Kidney glomerular epithelial cell (primary cell): ENCODE measurements at places on chromosomes 11 and 22.

- DNase-seq = no peak
Measured at GRCh38 chr22:22823131-22823810, 64.3 kb upstream of the IGLL5 start.

DNA sequence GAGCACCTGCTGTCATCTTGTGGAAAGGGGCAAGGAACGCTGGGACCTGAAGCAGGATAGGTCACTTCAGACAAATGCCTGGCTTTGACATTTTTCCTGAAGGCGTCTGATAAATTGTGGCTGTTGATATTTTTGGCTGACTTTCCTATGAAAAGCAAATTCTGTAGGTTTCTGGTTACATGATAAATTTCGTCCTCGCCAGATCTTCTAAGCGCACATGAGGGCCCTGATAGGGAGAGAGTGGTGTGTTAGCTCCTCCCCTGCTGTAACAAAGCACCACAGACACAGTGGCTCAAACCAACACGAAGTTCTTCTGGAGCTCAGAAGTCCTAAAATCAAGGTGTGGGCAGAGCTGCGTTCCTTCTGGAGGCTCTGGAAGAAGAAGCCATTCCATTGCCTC, 19.6 kb downstream of the APOL4 start:
- no peak for DNase-seq

DNA sequence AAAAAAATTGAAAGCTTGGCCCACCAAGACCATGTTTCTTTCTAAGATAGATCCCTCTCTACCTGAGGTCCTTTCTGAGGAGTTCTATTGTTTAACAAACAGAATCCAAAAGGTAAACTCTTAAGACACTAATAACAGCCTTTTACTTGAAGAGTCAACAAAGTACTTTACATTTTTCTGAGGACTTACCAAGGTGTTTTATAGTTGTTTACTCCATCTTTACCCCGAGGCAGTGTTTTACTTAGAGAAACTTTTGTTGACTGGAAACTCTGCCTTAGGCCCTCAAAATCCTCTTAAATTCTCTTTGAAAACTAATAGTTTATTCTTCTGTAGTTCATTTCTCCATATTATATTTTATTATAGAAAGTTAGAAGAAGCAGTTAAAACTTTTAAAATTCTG, 49.7 kb upstream of the NOX4 start:
- DNase-seq = no peak

- DNase-seq = no peak
Measured at GRCh38 chr11:68340003-68340767, 27.8 kb downstream of the LRP5 start.

DNA sequence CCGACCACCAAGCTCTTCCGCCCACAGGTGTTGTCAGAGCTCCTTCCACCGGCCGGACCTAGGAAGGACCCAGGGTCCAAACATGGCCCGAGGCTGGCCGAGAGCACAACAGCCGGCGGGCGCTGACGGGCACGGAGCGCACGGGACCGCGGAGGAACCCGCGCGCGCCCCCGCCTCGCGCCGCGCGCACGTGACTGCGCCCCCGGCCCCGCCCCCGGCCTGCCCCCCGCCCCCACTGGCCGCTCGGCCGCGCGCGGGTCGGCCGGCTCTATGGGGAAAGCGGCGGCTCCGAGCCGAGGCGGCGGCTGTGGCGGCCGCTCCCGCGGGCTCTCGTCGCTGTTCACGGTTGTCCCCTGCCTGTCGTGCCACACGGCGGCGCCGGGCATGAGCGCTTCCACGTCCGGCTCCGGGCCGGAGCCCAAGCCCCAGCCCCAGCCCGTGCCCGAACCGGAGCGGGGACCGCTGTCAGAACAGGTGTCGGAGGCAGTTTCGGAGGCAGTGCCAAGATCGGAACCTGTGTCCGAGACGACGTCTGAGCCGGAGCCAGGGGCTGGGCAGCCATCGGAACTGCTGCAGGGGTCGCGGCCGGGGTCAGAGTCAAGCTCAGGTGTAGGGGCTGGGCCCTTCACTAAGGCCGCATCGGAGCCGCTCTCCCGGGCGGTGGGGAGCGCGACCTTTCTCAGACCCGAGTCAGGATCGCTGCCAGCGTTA, at the start of gene OSBP2:
Gene OSBP2 (plus strand): TSS at position 235 of the 711 bp plus-strand sequence. CDS start 36 bp downstream, at position 271.
- DNase-seq = no peak

- DNase-seq = no peak
Measured at GRCh38 chr11:94152678-94153065, 24.0 kb downstream of the PANX1 start.

GRCh38 chr11:75371949-75372876, 20.8 kb upstream of the ARRB1 start:
- DNase-seq = no peak

DNA sequence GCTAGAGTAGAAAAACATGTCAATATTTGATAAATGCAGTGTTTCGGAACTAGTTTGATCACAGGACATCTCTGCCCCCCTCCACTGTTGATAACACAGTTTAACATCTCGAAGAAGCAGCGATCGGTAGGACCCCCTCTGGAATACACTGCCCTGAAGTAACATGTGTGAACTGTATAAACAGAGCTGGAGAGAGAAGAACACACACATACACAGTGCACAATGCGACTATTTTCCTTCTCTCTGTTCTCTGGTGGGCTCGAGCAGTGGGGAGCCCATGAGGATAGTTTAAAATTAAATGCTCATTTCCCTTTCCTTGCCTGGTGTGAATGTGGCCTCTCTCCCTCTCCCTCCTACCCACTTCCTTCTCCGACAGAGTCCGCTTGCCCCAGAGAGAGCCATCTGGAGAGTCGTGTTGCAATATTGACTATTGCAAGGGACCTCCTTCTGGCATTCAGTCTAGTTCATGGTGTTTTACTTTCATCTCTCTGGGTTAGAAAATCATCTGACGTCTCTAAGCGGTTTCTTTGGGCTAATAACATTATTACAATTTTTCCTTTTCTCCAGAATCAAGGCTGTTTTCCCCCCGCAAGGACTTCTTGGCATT, 51.6 kb upstream of the BARX2 start:
- no peak for DNase-seq

DNA sequence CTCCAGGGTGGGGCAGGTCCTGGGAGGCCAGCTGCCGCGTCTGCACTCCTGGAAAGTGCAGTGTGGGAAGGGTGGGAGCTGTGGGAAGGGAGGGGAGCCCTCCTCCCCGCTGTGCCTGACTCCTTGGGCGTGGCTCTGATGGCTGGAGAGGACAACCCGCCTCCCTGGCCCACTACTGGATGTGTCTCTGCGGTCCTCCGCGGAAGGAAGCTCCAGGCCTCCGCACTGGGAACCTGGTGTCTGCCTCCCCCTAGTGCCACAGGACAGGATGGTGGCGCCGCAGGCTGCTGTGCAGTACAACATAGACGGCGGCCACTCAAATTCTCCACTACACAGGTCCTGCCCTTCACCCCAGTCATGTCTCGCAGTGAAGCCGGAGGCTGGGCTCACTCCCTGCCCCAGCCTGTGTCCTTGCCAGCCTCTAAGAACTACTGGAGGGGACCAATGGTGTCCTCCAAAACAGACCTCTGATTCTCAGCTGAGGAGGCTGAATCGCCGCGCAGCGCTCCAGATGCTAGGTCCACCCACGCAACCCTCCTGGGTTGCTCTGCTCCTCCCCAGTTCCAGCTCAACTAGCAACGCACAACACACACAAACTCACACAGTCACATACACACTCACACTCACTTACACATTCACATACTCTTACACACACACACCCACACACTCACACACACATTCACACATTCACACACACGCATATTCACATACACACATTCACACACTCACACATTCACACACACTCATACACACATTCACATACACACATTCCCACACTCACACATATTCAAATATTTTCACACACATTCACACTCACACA, 12.4 kb upstream of the DSCAML1 start:
- DNase-seq = peak; percentile 58

- DNase-seq = peak; percentile 73
Measured at GRCh38 chr22:29871684-29872083, 11.3 kb upstream of the MTMR3 start.

DNA sequence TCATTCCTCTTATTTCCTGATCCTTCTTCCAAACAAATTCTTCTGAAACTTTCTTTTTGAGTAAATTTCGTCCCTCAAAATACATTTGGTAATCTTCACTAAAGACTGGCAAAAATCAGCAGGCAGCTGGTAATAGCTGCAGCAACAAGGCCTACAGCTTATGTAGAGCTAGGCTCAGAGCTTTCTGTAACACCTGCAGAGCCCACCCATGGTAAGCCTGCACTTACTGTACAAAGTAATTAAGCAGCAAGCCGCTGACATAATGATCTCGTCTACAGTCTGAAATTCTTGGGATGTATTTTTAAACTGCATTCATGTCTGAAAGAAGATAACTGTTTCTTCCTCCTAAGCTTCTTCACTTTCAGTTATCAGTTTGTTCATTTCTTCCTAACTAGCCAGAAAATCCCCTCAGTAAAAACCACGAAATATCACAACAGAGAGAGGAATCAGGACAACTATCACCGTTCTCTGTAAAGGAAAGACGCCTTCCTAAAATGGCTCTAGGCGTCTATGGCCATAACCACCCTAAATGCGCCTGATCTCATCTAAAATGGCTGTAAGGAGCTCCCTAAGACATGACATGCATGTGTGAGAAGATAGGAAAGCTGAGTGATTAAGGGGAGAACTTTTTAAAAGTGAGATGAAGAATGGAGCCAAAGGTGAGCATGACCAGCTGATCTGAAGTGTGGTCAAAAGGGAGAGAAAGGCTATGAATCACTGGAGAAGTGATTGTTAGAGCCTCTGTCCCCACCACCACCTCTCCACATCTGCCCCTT, 56.2 kb downstream of the DENND5A start:
- no peak for DNase-seq

DNA sequence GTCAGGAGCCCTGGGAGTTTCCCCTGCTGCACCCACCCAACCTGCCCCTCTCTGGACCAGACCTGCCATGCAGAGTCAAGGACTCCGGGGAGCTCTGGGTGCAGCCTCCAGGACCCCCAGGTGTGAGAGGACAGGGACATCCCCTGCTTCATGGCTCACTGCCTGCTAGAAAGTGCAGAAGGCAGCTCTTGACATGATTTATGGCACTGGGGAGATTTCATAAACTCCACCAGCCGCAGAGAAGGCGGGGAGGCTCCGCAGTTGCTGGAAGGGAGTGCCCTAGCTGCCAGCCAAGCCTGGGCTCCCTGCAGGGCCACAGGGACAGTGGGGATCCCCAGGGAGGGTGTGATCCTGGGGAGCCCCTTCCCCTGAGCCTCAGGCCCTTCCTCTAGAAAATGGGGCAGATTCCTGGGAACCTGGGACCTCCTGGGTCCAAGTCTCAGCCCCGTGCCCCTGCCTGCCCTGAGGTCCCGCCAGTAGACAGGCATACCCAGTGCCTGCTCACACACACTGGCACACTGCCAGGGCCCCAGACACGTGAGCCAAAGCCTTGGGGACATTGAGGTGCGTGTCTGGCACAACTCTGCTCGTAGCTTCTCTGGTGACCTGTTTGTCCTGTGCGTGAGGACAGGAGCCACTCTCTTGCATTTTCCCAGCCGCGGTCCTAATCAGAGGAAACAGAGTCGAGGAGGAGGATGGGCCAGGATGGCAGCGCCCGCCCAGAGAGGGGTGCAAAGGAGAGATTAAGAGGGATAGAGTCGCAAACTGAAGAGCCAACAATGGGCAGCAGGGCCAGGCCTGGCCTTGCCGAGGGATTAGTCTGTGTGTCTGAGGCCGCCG, 13.8 kb downstream of the CABP7 start:
- peak; percentile 38 for DNase-seq

DNA sequence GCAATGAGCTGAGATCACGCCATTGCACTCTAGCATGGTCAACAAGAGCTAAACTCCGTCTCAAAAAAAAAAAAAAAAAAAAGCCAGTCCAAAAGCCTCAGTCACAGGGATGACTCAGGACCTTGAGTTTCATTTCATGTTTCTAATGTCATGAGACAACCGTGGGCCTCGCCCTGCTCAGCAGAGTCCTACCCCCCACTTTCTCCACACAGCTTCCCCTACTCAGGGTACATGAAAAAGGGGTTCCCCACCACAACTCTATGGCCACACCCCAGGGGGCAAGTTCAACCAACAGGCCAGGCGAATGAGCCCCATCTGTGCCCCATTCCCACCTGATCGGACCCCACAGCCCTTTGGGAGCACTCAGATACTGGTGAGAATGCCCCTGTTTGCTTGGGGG, 24.3 kb upstream of the ADA2 start:
- DNase-seq = no peak

DNA sequence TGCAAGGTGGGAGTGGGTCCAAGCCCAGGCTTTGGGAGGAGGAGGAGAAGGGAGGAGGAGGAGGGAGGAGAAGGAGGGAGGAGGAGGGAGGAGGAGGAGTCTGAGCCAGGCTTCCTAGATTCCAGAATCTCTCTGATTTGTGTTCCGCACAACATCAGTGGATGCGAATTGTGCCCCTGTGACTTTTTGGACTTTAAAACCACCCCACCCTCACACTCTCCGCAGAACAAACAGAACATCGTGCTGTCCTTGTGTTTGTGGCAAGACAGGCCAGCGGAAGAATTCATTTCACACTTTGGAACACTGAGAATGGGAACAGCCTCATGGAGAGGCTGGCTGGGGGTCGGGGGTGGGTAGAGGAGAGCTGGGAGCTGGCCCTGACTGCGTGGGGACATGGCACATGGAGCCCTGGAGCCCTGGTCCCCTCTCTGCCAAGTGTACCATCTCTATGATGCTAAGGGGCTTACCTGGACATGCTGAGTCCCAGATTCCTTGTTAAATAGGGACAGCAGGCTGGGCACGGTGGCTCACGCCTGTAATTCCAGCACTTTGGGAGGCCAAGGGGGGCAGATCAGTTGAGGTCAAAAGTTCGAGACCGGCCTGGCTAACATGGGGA, 16.4 kb upstream of the SHANK2 start:
- DNase-seq = no peak

DNA sequence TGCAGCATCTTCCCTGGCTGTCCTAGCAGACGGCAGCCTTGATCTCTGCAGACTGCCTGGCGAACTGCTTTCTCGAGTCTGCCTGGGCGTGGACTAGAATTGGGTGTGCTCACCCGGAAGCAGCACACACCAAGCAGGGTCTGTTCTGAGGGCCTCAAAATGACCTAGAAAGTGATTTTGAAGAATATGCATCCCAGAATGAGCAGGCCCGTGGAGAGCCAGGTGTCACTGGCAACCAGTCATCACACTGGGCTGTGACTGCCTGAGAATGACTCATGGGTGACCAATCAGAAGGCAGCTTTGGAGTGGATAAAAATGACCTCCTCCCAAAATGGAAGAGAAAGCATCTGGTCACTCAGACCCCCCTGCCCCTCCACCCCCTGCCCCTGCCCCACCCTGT, 114.9 kb upstream of the NECTIN1 start:
- no peak for DNase-seq

DNA sequence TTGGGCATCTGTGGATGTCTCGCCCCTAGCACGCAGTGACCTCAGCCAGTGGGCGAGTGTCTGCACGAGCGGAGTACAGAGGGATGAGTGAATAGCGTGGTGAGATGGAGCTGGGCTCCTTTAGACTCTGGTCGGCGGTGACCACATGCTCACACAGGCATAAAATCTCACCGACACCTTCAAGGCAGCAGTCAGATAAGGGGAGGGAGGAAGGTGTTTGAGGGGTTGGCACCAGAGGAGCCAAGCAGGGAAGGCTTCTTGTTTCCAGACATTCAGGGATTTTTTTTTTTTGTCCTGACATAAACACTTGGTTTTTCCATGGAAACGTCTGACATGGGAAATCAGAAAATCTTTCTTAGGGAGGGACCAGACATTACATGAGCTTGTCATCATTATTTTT, 35.8 kb downstream of the GRIK4 start:
- peak; percentile 68 for DNase-seq
